ENCODE measurements at places on chromosomes 2 and 18.

GRCh38 chr2:164777847-164778461 is 63.7 kb downstream of the COBLL1 start:
- no peak for DNase-seq

- DNase-seq, result no peak
Measured at GRCh38 chr2:157024129-157024528, 233.4 kb upstream of the GALNT5 start.

DNA sequence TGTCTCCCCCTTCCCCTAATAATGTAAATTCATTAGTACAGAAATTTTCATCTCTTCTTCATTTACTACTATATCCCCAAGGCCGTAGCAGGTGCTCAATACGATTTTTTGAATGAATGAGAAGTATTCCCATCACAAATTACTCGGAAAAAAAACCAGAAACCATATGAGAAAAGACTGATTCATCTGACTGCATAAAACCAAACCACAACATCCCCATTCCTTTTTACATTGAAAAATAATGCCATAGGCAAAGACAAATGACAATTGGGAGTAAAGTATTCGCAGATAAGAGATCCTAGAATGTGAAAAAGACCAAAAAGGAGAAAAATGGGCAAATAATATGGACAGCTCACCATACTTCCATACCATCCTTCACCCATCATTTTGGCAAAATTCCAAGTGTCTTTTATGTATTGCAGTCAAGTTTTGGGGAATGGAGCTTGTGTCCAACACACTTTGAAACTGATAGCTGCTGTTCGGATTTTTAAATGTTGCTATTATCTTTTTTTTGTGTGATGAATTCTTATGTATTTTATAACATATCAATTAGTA is 1.5 kb downstream of the ZC3H8 start:
- no peak for DNase-seq

GRCh38 chr2:205166745-205167144 is 515.6 kb upstream of the NRP2 start:
- no peak for DNase-seq

- no peak for DNase-seq
Measured at GRCh38 chr2:4483050-4483449, 779.7 kb downstream of the DCDC2C start.

DNA sequence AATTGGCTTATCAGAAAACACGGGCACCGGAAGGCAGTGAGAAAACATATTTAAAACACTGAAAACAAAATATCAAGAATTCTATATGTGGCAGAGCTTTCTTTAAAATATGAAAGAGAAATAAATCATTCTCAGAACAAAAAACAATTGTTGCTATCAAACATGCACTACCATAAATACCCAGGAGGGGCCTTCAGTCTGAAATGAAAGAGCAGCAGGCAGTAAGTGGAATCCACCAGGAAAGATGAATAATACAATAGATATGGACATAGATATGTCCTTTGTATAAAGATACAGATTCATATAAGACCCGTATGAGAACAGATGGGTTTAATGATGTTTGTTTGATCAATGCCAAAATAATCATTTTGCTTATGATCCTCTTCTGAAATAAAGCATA is 142.0 kb downstream of the TMEM18 start:
- no peak for DNase-seq
